ENCODE measurements at places on chromosomes 1 and 21.

DNA sequence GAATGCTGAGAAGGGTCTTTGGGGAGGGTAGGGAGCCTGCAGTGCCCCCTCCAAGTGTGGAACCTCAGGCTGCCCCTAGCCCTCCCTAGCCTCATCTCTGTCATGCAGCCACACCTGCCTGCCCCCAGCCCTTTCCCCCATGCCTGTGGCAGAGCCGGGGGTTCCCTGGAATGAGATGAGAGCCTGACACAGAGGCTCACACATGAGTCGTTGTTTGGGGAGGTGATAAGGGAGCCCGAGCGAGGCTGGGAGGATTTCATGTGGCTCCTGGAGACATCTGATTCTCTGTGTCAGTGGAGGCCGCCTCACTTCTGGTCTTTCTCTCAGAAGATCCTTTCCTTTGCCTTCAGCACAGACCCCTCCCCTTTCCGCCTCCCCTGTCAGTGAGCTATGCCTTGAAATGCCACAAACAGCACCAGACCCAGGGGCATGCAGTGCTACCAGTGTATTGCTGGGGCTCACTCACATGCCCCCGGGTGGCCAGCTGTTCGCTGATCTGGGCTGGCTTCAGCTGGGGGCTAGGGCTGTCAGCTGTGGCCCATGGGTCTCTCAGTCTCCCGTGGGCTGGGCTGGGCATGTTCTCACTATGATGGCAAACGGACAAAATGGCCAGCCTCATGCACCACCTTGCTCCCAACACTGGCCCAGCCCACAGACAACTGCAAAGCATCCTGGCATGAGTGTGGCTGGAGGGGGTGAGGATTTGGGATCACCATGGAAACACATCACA, 102.6 kb downstream of the AJAP1 start:
- no peak for DNase-seq

- no peak for DNase-seq
Observed at GRCh38 chr1:173043253-173043652, 7.5 kb downstream of the TNFSF18 start.

- no peak for DNase-seq
Observed at GRCh38 chr1:45879885-45880598, 76.6 kb downstream of the MAST2 start.

- DNase-seq: no peak
Observed at GRCh38 chr1:47875831-47876586, 121.2 kb downstream of the TRABD2B start.

DNA sequence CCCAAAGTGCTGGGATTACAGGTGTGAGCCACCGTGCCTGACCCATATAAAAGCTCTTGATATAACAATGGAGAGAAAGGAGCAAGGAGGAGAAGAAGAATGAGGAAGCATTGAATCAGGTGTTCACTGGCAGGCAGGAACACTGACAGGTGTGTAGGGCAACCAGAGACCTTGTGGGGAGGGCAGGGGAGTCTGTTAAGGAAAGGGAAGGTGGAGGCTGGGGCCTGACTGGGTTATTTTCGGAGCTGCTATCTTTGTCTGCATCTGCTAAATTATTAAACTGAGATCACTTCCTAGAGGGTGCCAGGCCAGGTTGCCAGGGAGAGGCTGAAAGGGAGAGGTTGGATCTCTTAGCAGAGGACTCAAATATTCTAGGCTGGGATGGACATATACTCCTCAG, 6.8 kb upstream of the TRNP1 start:
- DNase-seq: no peak

- DNase-seq: no peak
Observed at GRCh38 chr1:218741852-218742251, 396.7 kb downstream of the TGFB2 start.

DNA sequence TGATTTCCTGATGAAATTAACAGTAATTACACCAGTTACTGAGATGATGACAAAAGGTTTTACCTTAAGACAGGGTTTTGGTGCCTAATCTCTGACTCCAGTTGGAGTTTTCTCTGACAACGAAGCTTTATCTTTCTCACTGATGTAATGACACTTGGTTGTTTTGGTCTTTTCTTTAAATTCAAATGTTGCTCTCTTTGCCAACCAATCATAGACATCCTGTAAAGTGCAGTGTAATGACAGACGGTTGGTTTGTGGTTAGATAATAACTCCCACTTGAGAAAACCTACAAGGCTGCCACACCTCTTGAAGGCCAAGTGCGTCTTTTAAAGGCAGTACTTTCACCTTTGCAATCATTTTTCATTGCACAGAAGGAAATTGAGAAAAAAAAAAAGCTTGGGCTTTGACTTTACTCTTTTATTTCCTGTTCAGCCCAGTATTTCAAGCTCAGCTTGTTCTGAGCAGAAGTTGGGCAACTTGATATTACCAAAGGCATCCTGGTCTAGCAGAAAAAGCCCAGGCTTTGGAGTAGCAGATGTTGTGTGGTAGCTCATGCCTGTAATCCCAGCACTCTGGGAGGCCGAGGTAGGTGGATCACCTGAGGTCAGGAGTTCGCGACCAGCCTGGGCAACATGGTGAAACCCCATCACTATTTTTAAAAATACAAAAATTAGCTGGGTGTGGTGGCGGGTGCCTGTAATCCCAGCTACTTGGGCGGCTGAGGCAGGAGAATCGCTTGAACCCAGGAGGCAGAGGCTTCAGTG, 14.9 kb downstream of the PDIK1L start:
- peak; percentile 90 for DNase-seq

- no peak for DNase-seq
Observed at GRCh38 chr21:20617130-20617529, 381.1 kb upstream of the NCAM2 start.

- no peak for DNase-seq
Observed at GRCh38 chr1:64172458-64172983, 30.9 kb upstream of the UBE2U start.

- no peak for DNase-seq
Observed at GRCh38 chr1:245444147-245444828, 289.5 kb downstream of the KIF26B start.

DNA sequence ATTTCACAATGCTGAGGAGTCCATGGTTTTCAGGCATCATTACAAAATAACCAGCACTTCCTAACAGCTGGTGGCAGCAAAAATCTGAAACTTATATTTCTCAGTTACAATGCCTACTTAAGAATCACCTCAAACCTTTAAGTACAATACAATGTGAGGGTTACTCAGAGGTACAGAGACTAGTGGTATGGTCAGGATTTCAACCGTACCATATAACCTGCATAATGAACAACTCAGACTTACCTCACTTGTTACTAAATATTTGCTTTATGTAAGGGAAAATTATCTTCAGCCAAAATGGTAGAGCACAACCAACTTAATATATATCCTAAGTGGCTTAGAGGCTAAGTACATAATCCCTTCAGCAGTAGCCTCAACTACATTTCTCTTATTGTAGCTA, 344.5 kb downstream of the SMYD3 start:
- DNase-seq: no peak

GRCh38 chr1:71031426-71031825, 16.2 kb downstream of the PTGER3 start:
- DNase-seq: no peak

GRCh38 chr1:43066578-43066977, 105.5 kb downstream of the EBNA1BP2 start:
- DNase-seq: no peak

- no peak for DNase-seq
Observed at GRCh38 chr1:195082183-195082582, 1526.1 kb downstream of the KCNT2 start.

DNA sequence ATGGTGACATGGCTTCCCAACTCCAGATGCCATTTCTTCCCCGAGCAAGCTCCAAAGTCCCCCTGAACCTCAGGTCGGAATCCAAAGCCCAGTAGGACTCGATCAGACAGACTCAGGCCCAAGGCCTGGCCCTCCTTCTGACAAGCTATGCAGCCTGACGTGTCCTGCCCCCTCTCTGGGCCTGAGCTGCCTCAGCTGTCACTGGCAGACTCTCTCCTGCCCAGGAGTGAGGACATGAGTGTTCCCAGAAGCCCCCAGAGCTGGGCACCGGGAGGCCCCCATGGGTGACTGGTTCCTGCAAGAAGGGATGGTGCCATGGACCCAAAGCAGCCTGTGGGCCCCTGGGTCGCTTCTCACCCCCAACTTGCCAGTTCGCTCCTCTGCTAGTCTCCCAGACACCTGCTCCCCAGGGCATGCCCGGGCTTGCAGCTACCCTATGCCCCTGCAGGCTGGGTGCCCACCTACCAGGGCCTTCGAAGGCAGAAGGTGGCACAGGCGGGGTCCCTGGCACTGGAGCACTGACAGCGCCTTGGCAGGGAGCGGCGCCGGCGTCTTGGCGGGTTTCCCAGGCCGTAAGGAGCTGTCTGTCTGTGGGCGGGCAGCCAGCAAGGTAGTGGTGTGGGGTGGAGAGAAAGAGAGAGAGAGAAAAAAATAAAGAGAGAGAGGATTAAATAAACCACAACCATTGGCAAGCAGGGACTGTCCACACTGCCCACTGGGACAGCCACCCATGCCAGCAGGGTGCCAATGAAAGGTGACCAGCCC, 2.3 kb downstream of the EDN2 start:
- no peak for DNase-seq

DNA sequence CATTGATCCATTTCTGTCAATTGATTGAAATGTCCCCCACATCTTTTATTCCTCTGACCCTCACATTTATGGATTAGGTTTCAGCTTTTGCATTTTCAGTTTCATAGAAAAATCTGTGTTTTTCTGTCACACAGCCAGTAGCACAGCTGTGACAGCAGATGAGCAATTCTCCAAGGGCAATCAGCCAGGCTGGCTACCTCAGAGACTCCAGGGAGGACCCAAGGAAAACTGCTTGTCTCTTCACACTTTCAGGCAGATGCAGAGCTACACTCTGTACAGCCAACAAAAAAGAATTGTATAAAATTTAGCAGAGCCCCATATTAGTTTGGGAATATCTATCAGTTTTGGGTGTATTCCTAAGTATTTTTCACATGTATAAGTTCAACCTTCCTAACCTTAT, 257.2 kb downstream of the LRRC7 start:
- DNase-seq: no peak

GRCh38 chr1:194347200-194347599, 1160.8 kb upstream of the B3GALT2 start:
- DNase-seq: no peak

GRCh38 chr1:59412718-59413326, 115.9 kb downstream of the FGGY start:
- no peak for DNase-seq

GRCh38 chr1:55298167-55298894, 83.2 kb upstream of the USP24 start:
- DNase-seq: no peak

DNA sequence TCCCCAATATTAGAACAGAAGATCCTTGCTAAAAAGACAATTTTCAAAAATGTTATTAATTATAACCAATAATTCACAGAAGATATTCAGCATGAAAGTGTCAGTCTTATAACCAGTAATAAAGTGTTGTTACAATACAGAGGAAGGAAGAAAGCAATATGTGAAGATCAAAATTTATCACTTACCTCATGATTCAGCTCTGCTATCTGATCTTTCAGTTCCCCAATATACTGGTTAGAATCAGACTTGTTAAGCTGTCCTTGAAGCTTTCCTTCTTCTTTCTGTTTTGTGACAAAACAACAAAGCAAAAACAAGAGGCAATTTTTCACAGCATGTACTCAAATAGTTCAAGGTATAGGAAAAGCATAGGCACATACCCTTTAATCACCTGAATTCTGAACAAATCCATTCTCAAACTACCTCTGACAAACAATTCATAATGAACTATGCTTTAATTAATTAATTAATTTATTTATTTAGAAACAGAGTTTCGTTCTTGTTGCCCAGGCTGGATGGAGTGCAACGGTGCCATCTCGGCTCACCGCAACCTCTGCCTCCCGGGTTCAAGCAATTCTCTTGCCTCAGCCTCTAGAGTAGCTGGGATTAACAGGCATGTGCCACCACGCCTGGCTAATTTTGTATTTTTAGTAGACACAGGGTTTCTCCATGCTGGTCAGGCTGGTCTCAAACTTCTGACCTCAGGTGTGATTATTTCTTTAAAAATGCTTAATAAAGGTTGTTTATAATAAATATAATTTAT, 76.9 kb upstream of the GFI1 start:
- no peak for DNase-seq

DNA sequence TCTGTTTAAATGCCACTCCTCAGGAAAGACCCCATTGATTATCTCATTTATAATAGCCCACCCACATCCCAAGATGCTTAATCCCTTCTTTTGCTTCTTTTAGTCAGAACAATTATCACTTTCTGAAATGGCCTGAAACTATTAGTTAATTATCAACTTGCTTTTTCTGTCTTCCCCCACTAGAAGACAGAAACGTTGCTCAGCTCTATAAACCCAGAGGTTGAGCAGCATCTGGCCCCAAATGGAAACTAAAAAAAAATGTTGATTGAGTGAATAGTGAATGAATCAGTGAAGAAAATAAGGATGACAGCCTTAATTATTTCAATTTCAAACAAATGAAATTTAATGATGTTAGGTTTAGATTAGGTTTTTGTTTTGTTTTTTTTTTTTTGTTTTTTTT, 38.2 kb upstream of the PIGC start:
- no peak for DNase-seq

DNA sequence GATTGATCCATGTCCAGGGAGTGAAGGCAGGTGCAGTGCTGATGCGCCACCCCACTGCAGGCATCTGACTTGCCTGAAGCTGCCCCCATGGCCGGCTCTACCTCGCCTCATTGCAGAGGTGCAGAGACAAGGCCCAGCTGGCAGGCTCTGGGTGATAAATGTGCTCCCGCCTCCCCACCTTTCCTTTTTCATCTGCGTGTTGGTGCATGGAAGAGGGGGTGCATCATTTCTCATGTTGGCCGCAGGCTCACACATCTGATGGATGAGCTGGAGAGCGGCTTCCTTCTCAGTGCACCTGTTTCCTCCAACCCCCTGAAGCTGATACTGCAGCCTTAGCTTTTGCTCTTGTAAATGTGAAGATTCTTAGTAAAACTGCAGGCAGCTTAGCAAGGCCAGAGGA, 306.0 kb upstream of the KAZN start:
- no peak for DNase-seq

- no peak for DNase-seq
Observed at GRCh38 chr1:151989211-151989862, 4.3 kb downstream of the S100A10 start.

DNA sequence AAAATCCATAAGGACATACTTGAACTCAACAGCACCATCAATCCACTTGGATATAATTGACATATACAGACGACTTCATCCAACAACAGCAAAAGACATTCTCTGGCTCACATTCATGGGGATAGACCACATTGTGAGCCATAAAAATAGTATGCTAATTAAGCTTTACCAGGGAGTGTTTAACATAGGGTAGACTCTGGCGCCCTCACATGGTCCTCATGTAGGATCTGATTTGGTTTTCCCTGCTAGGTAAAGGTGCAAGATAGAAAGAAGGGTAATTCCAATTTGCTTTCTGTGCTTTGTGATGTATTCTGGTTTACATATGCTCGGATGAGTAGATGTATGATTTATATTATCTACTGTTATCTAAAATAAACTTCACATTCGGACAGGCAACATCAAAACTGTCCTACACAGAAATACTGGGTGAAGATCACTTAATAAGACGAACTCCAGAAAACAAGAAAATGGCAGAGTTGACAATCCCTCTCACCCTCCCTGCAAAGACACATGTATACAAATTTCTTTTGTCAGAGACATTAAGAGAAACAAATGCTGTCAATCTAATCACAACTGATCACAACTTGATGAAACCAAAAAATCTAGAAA, 27.7 kb downstream of the CR1L start:
- no peak for DNase-seq
